ENCODE measurements at places on chromosomes 16 and 17. TPM values are rescaled to one million over a fixed set of nuclear protein-coding genes. Genes with fewer than 3 reads are reported as not detected.

Gene COPRS
- total RNA-seq, result 152 TPM

Gene TMEM88
- total RNA-seq, result 1.6 TPM

Gene TMC5
- 1.4 TPM for total RNA-seq

Gene HSD17B1
- total RNA-seq, result 5.4 TPM

Gene SLFN13
- 56.5 TPM for total RNA-seq

Gene SEPTIN12
- total RNA-seq, result not detected

Gene SNAI3
- total RNA-seq, result not detected

DNA sequence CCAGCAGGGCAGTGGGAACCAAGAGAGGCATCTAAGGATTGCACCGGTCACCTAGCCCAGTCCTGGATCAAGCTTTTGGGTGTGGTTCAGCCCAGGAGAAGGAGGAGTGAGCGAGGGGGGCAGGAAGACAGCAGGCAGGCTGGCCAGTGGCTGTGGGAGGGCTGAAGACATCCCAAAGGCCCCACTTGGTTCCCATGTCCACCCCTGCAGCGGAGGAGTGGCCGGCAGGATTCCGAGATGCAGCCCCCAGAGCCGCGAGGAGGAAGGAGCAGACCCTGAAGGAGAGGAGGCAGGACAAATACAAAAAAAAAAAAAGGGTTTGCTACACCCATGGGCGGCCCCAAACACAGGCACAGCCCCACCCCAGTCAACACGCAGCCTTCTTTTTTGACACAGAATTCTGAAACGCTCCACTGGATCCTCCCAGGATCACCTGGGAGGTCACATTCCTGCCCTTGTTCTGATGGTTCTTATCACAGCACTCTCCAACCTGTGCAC lies 1.1 kb upstream of the SLC47A2 start:
- H3K27ac ChIP-seq, result no peak overlapping the region
- no peak for DNase-seq
- H3K4me1 ChIP-seq, result peaks cover 3% of the 10 kb centered on the region
- H3K36me3 ChIP-seq, result no peaks in the 10 kb centered on the region
- H3K27me3 ChIP-seq, result no peaks in the 10 kb centered on the region
- H3K4me3 ChIP-seq, result no peak overlapping the region

GRCh38 chr16:8818504-8819270 lies 21.0 kb downstream of the PMM2 start:
- no peaks in the 10 kb centered on the region for H3K27me3 ChIP-seq
- H3K36me3 ChIP-seq, result peaks cover 10% of the 10 kb centered on the region
- H3K4me3 ChIP-seq, result no peak overlapping the region
- DNase-seq, result no peak
- H3K27ac ChIP-seq, result no peak overlapping the region

DNA sequence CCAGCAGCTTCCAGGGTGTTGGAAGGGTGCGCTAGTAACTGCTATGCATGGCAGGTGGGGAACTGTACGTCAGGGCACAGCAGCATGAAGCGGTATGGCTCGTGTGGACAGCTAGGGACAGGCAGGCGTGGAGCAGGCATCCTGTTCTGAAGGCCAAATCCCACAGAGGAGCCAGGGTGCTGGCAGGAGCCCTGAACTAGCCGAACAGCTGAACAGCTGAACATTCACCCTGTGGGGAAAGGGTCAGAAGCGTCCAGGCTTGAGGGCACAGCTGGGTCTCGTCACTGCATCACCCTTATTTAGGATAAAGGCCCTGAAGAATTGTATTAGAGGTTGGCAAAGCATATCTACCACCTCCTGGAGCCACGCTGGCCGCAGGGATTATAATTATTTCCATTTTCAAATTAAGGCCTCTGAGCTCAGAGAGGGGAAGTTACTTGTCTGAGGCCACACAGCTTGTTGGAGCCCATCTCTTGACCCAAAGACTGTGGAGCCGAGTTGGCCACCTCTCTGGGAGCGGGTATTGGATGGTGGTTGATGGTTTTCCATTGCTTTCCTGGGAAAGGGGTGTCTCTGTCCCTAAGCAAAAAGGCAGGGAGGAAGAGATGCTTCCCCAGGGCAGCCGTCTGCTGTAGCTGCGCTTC lies 3.3 kb upstream of the STH start:
- H3K36me3 ChIP-seq, result no peaks in the 10 kb centered on the region
- no peaks in the 10 kb centered on the region for H3K4me1 ChIP-seq
- no peaks in the 10 kb centered on the region for H3K27me3 ChIP-seq
- no peak overlapping the region for H3K27ac ChIP-seq

DNA sequence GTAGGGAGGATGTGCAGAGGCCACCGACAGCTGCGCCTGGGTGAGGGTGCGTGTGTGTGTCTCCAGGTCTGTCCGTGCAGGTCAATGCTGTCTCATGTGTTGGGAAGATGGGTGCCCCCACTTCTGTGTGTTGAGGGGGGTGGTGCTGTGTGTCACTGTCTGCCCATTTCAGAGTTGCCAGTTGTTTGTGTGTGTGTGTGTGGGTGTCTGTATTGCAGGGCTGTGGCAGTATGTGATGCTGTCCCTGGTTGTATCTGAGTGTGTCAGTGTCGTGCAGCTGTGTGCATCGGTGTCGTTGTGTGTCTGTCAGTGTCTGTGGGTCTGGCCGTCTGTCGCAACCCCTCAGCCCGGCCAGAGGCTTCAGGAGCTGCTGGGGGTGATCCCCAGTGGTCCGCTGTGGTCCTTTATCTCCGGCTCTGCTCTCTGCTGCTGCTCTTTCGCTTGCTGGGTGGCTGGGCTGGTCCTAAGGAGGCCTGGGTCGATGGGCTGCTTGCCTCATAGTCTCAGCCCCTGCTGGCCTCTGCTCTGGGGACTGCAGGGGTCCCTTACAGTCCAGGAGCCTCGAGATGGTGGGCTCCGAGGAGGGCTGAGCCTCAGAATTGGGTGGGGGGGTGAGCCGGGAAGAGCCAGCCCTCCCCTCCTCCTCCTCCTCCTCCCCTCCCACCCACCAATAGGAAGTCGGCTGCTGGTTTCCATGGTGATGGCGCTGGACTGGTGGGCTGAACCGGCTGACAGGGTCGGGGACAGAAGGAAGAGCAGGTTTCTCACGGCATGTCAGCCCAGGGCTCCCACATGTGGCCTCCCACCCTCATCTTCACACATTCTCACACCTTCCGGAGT lies at the start of gene TSPOAP1:
Gene TSPOAP1 (minus strand): TSS at position 601 of the 840 bp plus-strand sequence. CDS start 875 bp downstream, outside the sequence.
- H3K4me1 ChIP-seq, result no peaks in the 10 kb centered on the region
- H3K27me3 ChIP-seq, result no peaks in the 10 kb centered on the region
- DNase-seq, result no peak

DNA sequence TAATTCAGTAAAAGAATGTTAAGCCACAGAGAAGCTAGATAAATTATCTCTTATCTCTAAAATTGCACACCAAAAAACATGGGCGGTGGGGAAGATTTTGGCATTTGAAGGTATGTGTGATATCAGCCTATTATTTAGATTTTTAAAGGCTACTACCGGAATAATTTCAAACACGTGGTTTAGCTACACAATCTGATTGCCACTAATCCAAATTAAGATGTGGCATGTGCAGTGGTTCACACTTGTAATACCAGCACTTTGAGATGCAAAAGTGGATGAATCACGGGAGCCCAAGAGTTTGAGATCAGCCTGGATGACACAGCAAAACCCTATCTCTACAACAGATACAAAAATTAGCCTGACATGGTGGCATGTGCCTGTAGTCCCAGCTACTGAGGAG lies 584.5 kb downstream of the HS3ST4 start:
- H3K27me3 ChIP-seq, result no peaks in the 10 kb centered on the region
- H3K36me3 ChIP-seq, result no peaks in the 10 kb centered on the region
- H3K4me1 ChIP-seq, result no peaks in the 10 kb centered on the region
- no peak overlapping the region for H3K27ac ChIP-seq
- DNase-seq, result no peak

GRCh38 chr16:80746231-80746630 lies 58.2 kb downstream of the CDYL2 start:
- no peak overlapping the region for H3K4me3 ChIP-seq
- H3K27ac ChIP-seq, result no peak overlapping the region
- H3K36me3 ChIP-seq, result no peaks in the 10 kb centered on the region
- H3K4me1 ChIP-seq, result no peaks in the 10 kb centered on the region
- no peaks in the 10 kb centered on the region for H3K27me3 ChIP-seq
- DNase-seq, result no peak

GRCh38 chr17:75349589-75349988 lies 55.9 kb downstream of the GRB2 start:
- DNase-seq, result no peak
- H3K36me3 ChIP-seq, result no peaks in the 10 kb centered on the region
- H3K27ac ChIP-seq, result no peak overlapping the region
- H3K4me1 ChIP-seq, result peaks cover 7% of the 10 kb centered on the region
- no peak overlapping the region for H3K4me3 ChIP-seq

DNA sequence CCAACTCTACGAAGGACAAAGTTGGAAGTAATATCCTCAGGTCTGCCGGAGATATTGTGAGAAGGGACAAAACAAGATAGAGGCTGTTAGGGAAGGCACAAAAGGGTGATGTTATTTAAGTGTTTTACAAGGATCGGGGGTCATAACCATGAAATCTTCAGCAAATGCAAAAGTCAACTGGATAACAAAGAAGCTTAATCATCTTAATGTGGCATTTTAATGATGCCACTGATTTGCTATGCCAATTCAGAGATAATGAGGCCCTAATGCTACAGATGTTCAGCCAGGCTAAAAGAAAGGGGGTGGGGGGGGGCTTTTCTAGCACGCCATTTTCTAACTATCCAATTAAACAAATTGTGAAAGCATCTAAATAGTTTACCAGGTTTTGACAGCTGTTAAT lies 63.1 kb downstream of the IKZF3 start:
- no peaks in the 10 kb centered on the region for H3K36me3 ChIP-seq
- no peak overlapping the region for H3K27ac ChIP-seq
- peaks cover 14% of the 10 kb centered on the region for H3K27me3 ChIP-seq
- H3K4me1 ChIP-seq, result no peaks in the 10 kb centered on the region
- no peak for DNase-seq

DNA sequence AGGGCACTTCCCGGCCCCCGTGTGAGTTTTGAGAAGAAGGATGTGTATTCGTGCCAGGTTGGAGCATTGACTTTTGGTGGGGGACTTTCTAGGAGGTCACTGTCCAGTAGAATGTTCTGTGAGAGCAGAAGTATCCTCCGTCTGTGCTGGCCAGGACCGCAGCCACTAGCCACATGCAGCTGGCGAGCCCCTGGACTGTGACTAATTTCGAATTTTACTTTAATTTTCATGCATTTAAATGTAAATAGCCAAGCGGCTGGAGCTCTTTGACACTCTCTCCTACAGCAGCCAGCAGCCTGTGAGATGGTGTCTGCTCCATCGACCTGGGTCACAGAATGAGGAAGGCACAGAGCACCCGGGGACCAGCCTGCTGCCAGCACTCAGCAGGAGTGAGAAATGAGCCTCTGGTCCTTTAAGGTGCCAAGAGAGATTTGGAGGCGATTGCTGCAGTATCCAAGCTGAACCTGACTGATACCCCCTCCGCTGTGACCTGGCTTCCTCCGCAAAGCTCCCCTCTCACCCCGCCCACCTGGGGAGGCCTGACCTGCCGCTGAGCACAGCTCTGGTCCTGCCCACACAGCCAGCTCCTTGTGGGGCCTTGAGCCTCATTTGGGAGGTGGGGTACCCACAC lies 7.8 kb downstream of the ATP2A3 start:
- no peak for DNase-seq
- H3K36me3 ChIP-seq, result no peaks in the 10 kb centered on the region
- H3K27ac ChIP-seq, result no peak overlapping the region
- H3K4me1 ChIP-seq, result peaks cover 10% of the 10 kb centered on the region
- H3K27me3 ChIP-seq, result no peaks in the 10 kb centered on the region

- H3K27me3 ChIP-seq, result no peaks in the 10 kb centered on the region
- peak; percentile 51 for DNase-seq
- no peak overlapping the region for H3K27ac ChIP-seq
- no peak overlapping the region for H3K4me3 ChIP-seq
- no peaks in the 10 kb centered on the region for H3K4me1 ChIP-seq
Observed at GRCh38 chr17:46212634-46213435, 19.6 kb upstream of the KANSL1 start.

GRCh38 chr16:15782573-15783365 lies 74.1 kb downstream of the MYH11 start:
- H3K36me3 ChIP-seq, result no peaks in the 10 kb centered on the region
- H3K4me3 ChIP-seq, result no peak overlapping the region
- no peaks in the 10 kb centered on the region for H3K27me3 ChIP-seq
- no peak for DNase-seq
- no peak overlapping the region for H3K27ac ChIP-seq

DNA sequence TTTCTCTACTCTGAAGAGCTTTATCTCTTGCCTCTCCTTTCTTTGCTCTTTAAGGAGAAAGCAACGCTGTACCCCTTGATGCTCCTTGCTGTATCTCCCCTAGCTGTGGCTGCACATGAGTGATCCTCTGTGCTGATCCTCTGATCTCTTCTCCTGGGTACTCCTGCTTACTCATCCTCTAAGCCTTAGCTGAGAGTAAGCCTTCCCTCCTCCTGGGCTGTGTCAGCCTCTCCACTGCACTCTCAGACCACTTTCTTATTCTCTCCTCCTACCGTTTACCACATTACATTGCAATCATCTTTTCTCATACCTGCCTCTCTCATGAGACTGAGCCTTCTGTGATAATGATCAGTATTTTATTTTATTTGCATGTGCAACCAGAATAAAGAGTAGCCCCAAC lies 25.1 kb downstream of the SOX9 start:
- H3K4me1 ChIP-seq, result peaks cover 24% of the 10 kb centered on the region
- H3K27me3 ChIP-seq, result no peaks in the 10 kb centered on the region

DNA sequence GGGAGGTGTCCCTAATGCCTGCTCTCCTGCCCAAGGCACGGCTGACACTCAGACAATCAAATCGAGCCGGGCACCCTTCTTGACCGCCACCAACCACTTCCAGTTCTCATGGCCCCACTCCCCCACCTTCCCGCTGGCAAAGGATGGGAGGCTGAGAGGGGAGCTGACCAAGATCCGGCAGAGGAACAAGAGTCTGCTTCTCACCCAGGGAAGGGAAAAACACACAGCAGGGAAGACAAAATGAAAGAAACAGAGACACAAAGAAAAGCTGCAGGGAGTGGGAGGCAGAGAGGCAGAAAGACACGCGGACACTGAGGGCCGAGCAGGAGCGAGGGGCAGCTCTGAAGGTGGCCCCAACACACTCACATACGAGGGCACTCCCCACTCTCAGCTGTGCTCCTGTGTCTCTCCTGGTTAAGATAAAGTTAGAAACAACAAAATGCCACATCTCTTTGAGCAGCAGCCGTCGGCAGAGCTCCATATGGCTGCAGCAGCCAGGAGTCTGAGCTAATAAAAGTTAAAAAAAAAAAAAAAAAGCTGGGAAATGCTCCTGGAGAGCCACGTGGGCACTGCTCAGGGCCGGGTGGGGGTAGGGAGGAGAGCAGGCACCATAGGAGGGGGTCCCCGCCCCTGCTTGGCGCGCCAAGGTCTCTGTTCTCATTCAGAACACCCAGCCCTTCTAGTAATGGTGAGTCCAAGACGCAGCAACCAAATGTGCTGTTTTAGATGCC lies 7.4 kb downstream of the LRRC75A start:
- H3K4me3 ChIP-seq, result no peak overlapping the region
- H3K4me1 ChIP-seq, result no peaks in the 10 kb centered on the region
- no peak overlapping the region for H3K27ac ChIP-seq
- no peaks in the 10 kb centered on the region for H3K27me3 ChIP-seq

- no peak overlapping the region for H3K27ac ChIP-seq
- no peak for DNase-seq
- no peak overlapping the region for H3K4me3 ChIP-seq
- no peaks in the 10 kb centered on the region for H3K27me3 ChIP-seq
- no peaks in the 10 kb centered on the region for H3K36me3 ChIP-seq
- H3K4me1 ChIP-seq, result peaks cover 10% of the 10 kb centered on the region
Observed at GRCh38 chr17:76077584-76078110, 1.3 kb upstream of the ZACN start.

GRCh38 chr17:11980813-11981212 lies 16.5 kb downstream of the ZNF18 start:
- no peaks in the 10 kb centered on the region for H3K36me3 ChIP-seq
- no peaks in the 10 kb centered on the region for H3K4me1 ChIP-seq
- H3K27me3 ChIP-seq, result no peaks in the 10 kb centered on the region
- DNase-seq, result no peak

GRCh38 chr17:72788950-72789585 lies 303.4 kb downstream of the SLC39A11 start:
- no peaks in the 10 kb centered on the region for H3K4me1 ChIP-seq
- H3K27me3 ChIP-seq, result no peaks in the 10 kb centered on the region
- H3K36me3 ChIP-seq, result no peaks in the 10 kb centered on the region
- H3K27ac ChIP-seq, result no peak overlapping the region

Measured in Panc1 (cell line).